ENCODE measurements at places on chromosomes 3 and 15.

GRCh38 chr3:74442683-74443082 lies 171.8 kb downstream of the CNTN3 start:
- no peak for DNase-seq

DNA sequence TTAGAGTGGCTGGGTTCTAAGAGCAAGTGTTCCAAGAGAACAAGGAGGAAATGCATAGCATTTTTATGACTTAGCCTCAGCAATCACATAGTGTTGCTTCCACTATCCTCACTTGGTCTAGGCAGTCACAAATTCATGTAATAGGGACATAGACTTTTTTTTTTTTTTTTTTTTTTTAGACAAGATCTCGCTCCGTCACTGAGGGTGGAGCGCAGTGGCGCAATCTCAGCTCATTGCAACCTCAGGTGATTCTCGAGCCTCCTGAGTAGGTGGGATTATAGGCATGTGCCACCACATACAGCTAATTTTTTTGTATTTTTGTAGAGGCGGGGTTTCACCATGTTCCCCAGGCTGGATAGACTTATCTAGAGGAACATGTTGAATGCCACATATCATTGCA lies 4.7 kb upstream of the GNB4 start:
- DNase-seq: no peak

GRCh38 chr3:69328103-69328962 lies 57.6 kb downstream of the FRMD4B start:
- DNase-seq: no peak

- no peak for DNase-seq
These were observed 251.0 kb upstream of the P2RY1 start for GRCh38 chr3:152583963-152584362.

- DNase-seq: no peak
These were observed 9.9 kb downstream of the CCRL2 start for GRCh38 chr3:46416811-46417510.

- DNase-seq: no peak
These were observed 17.1 kb downstream of the ZBED2 start for GRCh38 chr3:111577798-111578685.

DNA sequence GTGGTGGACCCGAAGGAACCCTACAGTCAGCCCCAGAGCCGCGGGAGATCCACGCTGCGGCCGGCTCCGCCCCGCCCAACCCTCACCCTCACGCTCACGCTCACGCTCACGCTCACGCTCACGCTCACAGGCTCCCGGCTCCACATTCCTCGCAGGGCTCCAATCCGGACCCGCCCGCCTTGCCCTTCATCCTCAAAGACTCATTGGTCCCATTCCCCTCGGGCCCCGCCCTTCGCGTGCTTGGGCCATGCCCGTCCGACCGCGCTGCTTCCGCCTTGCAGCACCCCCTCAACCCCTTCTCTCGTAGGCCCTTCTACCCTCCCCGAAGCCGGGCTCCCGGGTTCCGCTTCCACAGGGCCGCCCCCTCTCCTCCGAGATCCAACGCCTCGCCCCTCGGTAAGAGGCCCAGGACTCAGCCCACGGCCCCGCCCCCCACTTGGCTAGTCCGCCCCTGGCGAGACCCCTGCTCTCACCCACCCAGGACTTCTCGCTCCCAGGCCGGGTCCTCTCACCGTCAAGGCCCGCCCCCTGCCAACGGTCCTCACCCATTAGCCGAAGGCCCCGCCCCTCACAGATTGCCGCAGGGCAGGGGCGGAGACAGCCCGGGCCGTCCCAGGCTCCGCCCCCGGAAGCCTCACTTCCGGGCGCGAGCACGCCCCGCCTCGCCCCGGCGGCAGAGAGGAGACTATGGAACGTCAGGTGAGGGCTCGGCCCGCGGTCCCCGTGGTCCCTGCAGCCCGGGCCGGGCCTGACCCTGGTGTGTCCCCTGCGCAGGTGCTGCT lies at the start of gene APEH:
Gene APEH, plus strand, starts transcription at position 637 of the 782 bp plus-strand sequence. Its CDS starts 51 bp downstream, at position 688.
- peak; percentile 97 for DNase-seq

DNA sequence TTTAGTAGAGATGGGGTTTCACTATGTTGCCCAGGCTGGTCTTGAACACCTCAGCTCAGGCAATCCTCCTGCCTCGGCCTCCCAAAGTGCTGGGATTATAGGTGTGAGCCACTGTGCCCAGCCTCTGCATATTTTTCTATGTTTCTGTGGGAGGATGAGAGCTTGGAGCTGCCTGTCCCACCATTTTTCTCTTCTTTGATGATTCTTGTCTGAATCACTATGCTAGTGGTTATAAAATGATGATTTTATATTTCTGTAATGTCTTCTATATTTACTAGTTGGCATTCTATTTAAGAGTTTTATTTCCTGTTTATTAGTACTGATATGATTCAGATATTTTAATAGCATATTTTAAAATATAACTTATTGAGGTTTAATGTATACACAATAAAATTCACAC lies 69.7 kb downstream of the CHCHD6 start:
- DNase-seq: no peak

DNA sequence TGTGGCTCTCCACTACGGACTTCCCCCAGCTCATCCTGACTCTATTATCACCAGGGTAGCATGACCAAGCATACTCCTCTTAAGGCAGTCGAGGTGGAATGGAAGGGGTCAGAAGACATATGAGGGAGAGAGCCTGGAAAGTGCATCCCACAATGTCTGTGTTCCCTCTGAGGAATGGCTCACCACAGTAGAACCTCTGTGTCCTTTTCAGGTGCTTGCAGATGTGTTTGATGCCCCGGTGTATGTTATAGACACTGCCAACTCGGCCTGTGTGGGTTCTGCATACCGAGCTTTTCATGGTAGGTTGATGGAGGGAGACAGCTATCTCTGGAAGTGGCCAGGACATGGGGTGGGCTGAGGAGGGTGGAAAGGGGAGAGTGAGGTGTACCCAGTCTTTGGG lies 50.3 kb downstream of the XYLB start:
- no peak for DNase-seq

DNA sequence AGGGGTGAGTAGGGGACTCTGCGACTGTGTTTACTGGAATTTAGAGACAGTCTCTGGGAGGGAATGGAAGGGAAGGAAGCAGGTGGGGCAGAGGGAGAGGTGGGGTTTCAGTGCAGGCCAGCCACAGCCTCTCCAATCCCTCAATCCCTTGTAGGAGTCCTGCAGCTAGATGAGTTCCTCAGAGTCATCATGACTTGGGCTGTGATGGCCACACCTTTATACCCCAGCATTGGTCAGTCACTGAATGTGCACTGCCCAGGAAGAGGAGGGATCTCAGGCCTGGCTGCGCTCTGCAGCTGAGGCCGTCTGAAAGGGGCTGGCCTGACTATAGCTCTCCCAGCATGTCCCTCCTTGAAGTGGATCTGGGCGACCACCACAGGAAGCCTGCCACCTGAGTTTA lies 67.3 kb upstream of the GLCE start:
- no peak for DNase-seq

GRCh38 chr3:174618368-174619080 lies 240.6 kb upstream of the NAALADL2 start:
- DNase-seq: no peak

DNA sequence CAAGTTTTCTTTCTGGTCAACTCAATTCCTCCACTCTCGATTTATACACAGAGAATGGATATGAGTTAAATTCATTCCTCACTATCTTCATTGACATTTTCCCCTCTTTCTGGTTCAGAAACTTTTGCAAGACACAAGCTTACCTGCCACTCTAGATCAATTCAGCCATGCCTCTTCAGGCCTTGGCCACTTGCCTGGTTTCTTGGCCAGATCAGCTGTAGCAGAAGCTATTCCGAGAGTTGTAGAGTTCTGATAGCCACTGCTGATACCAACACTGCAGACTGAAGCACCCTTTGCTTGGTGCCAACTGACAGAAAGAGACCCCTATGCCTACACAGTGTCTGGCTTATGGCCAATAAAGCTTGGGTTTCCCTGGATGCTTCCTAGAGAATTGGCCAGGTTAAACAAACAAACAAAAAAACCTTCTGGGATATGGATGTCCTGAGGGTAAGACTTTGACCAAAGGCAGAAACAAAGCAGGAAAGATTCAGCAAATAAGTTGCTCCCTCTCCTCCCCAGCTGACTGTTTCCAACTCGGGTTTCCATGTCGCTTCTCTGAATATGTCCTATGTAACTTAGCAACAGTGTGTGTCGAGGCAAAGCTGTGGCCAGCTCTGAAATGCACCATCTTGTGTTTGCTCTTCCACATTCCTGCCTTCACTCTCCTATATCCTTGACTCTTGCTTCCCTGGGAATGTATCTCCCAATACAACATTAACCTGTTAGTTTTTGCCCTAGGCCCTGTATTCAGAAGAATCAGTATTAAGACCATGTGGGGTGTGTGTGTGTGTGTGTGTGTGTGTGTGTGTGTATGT lies 521.6 kb downstream of the EPHA3 start:
- DNase-seq: no peak

DNA sequence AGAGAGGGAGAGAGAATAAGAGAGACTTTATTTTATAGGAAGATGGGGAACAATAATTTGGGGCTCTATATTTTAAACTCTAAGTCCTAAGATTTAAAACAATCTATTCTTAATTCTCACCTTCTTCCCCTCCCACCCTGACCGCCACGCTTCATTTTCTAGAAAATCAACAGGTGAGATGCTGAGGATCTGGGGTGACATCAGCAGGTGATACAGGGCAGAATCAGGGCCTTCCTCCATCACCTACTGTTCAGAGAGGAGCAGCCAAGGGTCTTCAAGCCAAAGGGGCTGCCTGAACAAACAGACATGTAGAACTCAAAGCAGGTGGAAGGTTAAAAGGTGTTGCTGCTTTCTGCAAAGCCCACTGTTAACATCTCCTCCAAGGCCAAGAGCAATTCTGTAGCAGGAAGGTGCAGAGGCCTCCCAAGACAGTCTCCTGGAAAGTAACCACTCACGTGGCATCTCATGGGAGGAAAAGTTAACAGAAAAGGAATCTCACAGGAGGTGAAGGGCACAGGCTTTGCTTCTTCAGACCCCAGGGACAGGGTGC lies 183.6 kb upstream of the TLE3 start:
- no peak for DNase-seq

DNA sequence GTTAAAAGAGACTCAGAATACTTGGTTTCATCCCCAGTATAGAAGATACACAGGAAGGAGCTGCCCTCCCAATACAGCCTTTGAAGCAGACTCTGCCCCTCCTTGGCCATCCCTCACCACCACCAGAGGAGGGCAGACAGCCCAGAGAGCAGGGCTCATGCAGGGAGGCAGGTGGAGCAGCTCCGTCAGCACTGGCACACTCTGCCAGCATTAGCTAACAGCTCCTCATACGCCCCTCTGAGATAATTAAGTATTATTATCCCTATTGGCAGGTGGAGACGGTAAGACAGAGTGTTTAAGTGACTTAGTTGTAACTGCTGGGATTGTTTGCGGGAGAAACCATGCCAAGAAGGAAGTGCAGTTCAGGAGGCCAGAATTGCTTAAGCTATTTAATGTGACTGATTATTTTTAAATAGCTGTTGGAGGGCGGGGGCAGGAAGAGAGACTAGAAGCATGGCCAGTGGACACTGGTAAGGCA lies 434.0 kb downstream of the EPHB1 start:
- DNase-seq: no peak

GRCh38 chr3:130916507-130917167 lies 22.8 kb downstream of the ATP2C1 start:
- DNase-seq: no peak

DNA sequence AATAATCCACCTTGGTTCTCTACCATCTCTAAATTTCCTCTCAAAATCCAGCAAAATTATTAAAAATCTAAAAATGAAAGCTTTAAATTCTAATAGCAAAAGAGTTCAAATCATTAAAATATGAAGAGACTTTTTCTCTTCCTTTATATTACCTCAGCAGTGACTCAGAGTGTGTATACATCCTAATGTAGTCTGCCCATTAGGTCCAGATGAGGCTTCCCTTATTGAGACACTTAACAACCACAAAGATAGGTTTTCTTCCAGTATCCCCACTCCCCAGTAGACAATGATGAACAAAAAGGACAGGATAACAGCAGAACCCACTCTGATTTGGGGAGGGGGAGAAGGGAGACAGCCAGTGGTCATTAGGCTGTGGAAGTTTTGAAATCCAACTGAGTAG lies 61.5 kb upstream of the DCBLD2 start:
- DNase-seq: no peak

GRCh38 chr3:183807209-183807728 lies 18.1 kb downstream of the MAP6D1 start:
- no peak for DNase-seq

GRCh38 chr3:185813691-185814215 lies 11.1 kb downstream of the IGF2BP2 start:
- no peak for DNase-seq

GRCh38 chr15:77544162-77544561 lies 88.5 kb downstream of the LINGO1 start:
- no peak for DNase-seq

- no peak for DNase-seq
These were observed 22.8 kb downstream of the STRIT1 start for GRCh38 chr3:155270485-155271342.

- no peak for DNase-seq
These were observed 36.8 kb downstream of the RBMS3 start for GRCh38 chr3:29317659-29318173.

DNA sequence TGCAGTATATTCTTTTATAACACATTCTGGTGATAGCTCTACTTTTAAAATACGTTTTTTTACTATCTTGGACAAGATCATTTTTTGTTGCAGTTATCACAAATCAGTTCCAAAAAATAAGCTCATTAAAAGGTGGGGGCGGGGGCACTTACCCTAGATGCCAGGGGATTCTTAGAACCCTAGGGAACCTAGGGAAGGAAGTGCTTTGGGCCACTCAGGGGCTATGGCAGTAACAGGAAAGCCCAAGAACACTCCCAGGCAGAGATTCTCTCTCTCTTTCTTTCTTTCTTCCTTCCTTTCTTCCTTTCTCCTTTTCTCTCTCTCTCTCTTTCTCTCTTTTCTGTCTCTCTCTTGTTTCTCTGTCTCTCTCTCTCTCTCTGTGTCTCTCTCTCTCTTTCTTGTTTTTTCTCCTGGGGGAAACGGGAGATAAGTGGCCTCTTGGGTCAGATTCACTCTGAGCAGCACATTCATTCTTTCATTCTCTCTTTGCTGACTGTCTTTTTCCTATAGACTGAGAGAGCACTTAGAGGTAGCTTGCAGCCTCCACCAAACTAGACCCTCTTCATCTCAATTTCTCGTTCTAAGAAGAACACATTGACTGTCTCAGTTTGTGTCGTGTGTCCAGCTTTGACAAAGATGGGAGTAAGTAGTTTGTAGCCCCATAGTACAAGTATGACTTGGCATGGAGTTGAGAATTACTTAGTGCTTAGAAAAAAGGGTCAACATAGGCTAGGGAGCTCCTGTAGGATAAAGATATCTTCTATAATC lies 16.6 kb downstream of the SCAANT1 start:
- DNase-seq: no peak

DNA sequence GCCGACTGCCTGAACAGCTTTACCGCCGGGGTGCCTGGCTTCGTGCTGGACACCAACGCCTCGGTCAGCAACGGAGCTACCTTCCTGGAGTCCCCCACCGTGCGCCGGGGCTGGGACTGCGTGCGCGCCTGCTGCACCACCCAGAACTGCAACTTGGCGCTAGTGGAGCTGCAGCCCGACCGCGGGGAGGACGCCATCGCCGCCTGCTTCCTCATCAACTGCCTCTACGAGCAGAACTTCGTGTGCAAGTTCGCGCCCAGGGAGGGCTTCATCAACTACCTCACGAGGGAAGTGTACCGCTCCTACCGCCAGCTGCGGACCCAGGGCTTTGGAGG lies 815 bp downstream of the SPINT1 start:
- no peak for DNase-seq
